ENCODE measurements at places on chromosomes 3 and 15. TPM values are rescaled to one million over a fixed set of nuclear protein-coding genes. Genes with fewer than 3 reads are reported as not detected.

Gene GOLGA8G
- total RNA-seq: not detected

Gene CPNE9
- total RNA-seq: not detected

Gene RTP1
- not detected for total RNA-seq

Gene IQCF5
- total RNA-seq: not detected

Gene TGM4
- total RNA-seq: not detected

Gene WDR93
- not detected for total RNA-seq

Gene ZMYND10
- 1.8 TPM for total RNA-seq

Gene CNTN6
- 2.7 TPM for total RNA-seq

Gene GUCA1C
- not detected for total RNA-seq

Gene SLC22A14
- total RNA-seq: 0.28 TPM

Gene SLC9C1
- total RNA-seq: 0.49 TPM

GRCh38 chr3:79844176-79844575, 76.4 kb upstream of the ROBO1 start:
- no peaks in the 10 kb centered on the region for H3K4me1 ChIP-seq
- no peak for DNase-seq
- no peak overlapping the region for H3K4me3 ChIP-seq
- H3K36me3 ChIP-seq: no peaks in the 10 kb centered on the region
- H3K27me3 ChIP-seq: no peaks in the 10 kb centered on the region
- H3K27ac ChIP-seq: no peak overlapping the region

GRCh38 chr3:194069421-194070219, 66.3 kb upstream of the HES1 start:
- no peak for DNase-seq
- H3K27me3 ChIP-seq: no peaks in the 10 kb centered on the region
- no peaks in the 10 kb centered on the region for H3K36me3 ChIP-seq

GRCh38 chr15:49621887-49622286, 1.0 kb downstream of the DTWD1 start:
- peak overlapping the region; percentile 95 for H3K27ac ChIP-seq
- peak overlapping the region; percentile 77 for H3K4me3 ChIP-seq
- no peak for DNase-seq

DNA sequence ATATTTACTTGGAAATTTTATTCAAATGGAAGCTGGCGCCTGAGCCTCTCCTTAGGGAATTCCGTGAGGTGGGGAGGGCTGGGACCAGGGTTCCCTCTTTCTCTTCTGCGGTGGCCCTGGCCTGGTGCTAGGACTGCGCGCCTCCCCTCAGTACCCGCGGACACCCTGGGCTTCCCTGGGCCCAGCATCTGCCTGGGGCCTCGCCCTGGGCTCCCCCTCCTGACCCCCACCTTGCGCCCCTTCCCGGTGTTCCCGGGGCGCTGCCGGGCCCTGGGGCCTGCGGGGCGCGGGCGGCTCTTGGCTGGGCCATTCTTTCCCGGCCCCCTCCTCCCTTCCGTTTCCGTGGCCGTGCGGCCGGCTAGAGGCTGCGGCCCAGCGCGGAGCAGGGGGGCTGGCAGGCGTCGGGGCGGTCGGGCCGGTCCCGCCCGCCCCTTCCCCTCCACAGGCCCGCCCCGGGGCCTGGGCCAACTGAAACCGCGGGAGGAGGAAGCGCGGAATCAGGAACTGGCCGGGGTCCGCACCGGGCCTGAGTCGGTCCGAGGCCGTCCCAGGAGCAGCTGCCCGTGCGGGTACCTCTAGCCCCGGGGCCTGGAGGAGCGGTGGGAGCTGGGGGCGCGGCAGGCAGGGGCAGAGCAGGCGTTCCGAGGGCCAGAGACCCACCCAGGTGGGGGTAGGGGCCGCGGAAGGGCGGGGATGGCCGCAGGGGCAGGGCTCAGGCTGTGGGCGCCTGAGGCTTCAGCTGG, at the start of gene FES:
FES (plus strand) TSS at position 529 of the 743 bp plus-strand sequence. CDS start 542 bp downstream, outside the sequence.
- H3K36me3 ChIP-seq: no peaks in the 10 kb centered on the region
- peak within 1 kb of the TSS; percentile 49 for H3K4me3 ChIP-seq
- H3K27ac ChIP-seq: peak within 1 kb of the TSS; percentile 96
- no peaks in the 10 kb centered on the region for H3K4me1 ChIP-seq
- H3K27me3 ChIP-seq: no peaks in the 10 kb centered on the region
- DNase-seq: peak; percentile 63

DNA sequence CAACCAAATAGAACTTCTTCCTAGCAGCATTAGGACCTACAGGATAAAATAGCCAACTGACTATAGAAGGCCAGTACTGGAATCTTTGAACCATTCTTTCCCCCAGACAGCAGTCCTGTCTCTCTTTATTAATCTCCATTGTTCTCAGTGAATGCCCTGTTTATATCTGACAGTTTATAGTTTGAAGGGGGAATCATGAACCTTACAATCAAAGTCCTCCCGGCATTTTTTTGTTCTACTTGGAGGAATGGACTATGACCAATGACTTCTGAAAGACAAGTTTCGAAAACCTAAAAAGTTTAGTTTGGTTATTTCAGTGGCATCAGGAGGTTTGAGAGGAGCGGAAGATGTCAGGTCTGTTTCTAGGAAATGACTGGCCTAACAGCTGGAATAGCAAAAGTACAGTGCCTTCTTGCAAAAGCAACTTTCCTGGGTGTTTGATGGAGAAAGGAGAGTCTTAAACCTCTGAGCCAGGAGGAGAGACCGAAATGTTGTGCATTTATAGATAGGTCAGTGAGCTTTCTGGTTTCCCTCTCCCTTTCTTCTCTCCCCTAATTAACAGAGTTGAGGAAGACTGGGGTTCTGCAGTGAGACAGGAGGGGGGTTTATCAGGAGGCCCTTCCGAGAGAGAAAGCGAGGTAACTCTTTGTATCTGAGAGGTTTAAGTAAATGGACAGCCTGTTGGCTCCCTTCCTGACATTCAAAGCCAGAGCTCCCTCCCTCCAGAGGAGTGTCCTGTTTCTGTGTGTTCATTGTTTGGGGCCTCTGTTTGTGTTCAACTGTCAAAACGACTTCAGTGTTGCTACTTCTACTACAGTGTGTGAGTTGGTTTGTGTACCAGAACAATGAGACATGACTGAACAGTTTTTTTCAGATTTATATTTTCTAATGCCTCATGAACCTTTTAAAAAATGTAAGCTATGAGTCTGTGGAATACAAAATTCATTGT, 383.0 kb upstream of the RARB start:
- H3K27ac ChIP-seq: no peak overlapping the region
- no peak for DNase-seq
- no peak overlapping the region for H3K4me3 ChIP-seq
- no peaks in the 10 kb centered on the region for H3K4me1 ChIP-seq
- no peaks in the 10 kb centered on the region for H3K27me3 ChIP-seq

DNA sequence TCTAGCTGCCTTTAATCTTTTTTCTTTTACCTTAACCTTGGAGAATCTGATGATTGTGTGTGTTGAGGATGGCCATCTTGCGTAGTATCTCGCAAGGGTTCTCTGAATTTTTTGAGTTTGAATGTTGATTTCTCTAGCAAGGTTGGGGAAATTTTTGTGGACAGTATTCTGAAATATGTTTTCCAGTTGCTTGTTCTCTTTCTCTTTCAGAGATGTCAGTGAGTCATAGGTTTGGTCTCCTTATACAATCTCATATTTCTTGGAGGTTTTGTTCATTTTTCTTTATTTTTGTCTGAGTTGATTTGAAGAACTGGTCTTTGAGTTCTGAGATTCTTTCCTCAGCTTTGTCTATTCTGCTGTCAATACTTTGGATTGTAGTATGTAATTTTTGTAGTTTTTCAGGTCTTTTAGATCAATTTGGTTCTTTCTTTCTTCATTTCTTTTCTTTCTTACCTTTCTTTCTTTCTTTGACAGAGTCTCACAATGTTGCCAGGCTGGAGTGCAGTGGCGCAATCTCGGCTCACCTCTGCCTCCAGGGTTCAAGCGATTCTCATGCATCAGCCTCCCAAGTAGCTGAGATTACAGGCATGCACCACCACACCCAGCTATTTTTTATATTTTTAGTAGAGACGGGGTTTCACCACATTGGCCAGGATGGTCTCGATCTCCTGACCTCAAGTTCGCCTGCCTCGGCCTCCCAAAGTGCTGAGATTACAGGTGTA, 366.4 kb upstream of the RASGRP1 start:
- no peak overlapping the region for H3K4me3 ChIP-seq
- H3K27me3 ChIP-seq: no peaks in the 10 kb centered on the region
- DNase-seq: no peak
- no peak overlapping the region for H3K27ac ChIP-seq
- H3K36me3 ChIP-seq: no peaks in the 10 kb centered on the region

- no peak overlapping the region for H3K4me3 ChIP-seq
- no peak overlapping the region for H3K27ac ChIP-seq
- DNase-seq: no peak
Measured at GRCh38 chr3:157379525-157380140, 57.0 kb upstream of the PTX3 start.

GRCh38 chr15:95557226-95558046, 773.1 kb upstream of the NR2F2 start:
- no peaks in the 10 kb centered on the region for H3K36me3 ChIP-seq
- no peaks in the 10 kb centered on the region for H3K27me3 ChIP-seq
- H3K4me1 ChIP-seq: no peaks in the 10 kb centered on the region
- H3K27ac ChIP-seq: peak overlapping the region; percentile 47

DNA sequence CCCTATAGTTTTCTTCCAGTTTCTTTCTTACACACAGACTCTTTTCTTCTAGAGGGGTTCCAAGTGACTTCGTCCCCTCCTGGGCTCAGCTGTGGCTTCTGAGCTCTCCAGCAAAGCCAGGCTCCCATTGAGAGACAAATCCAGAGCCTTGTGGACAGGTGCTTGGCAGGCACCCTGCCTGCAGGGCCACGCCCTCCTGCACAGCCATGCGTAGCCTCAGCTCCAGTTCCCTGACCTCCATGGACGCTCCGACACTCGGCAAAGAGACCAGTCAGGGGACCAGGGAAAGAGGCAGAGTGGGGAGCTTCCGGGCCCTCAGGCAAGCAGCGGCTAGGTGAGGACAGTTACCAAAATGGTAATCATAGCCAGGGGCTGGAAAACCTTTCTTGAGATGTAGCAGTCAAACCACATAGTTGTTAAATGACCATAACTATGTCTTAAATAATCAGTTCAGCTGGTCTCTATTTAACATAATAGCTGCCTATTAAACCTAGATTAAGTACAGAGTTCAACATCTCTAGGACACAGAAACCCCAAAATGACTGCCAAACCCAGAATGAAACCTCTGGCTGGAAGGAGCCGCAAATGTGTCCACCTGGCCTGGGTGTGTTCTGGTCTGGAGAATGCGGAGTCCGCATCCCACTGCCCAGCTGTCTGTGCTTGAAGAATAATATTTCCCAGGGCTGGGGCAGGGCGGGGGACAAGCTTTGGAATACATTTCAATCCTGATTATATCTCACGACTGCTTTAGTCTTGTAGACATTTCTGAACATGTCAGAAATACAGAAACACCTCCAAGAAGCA, 69.3 kb upstream of the RGMA start:
- no peaks in the 10 kb centered on the region for H3K36me3 ChIP-seq
- H3K4me3 ChIP-seq: no peak overlapping the region
- H3K27ac ChIP-seq: no peak overlapping the region
- no peak for DNase-seq

DNA sequence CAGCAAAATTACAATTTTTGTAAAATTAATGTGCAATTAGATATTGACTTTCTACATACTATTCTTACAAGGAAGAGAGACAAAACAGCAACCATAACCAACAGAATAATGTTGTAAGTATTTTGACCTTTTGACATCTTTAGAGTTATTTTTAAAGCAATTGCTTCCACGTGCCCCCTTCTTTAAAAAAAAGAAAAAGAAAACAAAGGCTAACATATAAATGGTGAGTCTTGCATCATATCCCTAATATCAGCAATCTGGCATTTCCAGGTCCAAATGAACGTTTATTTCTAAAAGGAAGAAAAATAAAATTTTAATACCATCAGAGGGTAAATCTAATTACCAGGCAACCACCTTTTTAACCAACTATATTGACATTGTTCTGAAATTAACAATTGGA, 19.3 kb upstream of the STRIT1 start:
- H3K27me3 ChIP-seq: no peaks in the 10 kb centered on the region
- H3K4me1 ChIP-seq: no peaks in the 10 kb centered on the region
- no peak overlapping the region for H3K27ac ChIP-seq
- DNase-seq: no peak
- H3K36me3 ChIP-seq: no peaks in the 10 kb centered on the region
- no peak overlapping the region for H3K4me3 ChIP-seq

DNA sequence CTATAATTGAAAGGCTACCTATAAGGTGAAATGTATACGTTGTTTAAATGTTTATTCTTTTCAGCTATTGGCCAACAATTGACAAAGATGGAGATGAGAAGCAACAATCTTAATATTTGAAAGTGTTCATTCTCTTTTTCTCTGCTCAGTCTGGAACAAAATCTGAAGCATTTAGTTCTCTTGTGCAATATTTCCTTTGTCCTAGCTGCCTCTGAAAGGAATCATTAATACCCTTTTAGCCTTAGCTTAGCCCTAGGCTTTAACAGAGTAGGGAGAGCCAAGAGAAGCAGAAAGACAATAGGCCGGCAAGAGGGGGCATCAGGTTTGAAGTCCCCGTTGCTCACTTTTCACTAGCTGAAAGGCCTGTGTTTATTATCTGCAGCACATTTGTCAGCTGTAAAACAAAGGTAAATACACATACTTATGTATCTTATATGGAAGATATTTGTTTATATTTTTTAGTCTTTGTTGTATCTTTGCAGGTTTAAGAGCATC, 422.5 kb upstream of the SEMA6D start:
- no peak overlapping the region for H3K27ac ChIP-seq
- DNase-seq: no peak

DNA sequence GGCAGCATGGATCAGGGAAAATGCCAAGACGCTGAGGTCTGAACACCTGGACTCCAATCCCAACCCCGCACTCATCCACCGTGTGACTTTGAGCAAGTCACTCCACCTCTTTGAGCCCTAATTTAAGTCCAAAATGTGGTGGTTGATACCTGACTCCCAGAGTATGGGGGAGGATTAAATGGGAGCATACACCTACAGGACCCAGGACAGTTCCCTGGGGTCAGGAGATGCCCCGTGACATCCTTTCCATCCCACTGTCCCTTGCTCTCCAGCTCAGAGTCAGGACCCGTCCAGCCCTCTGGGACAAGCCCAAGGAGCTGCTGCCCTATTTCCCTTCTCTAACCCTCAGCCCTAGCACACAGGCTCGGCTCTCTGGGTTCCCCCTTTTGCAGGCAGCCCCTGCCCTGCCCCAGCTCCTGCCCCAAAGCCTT, 276.4 kb downstream of the XXYLT1 start:
- no peak for DNase-seq
- H3K4me3 ChIP-seq: no peak overlapping the region
- H3K27me3 ChIP-seq: no peaks in the 10 kb centered on the region
